ENCODE measurements at places on chromosomes 5 and 9.

GRCh38 chr5:71652803-71653543, 65.8 kb downstream of the MCCC2 start:
- DNase-seq: no peak

- DNase-seq: peak; percentile 84
Observed at GRCh38 chr5:136018814-136019783, 9.7 kb upstream of the TGFBI start.

GRCh38 chr5:98482321-98483300, 290.9 kb upstream of the RGMB start:
- no peak for DNase-seq

- peak; percentile 99 for DNase-seq
Observed at GRCh38 chr5:74394916-74395880, 245.3 kb downstream of the ENC1 start.

GRCh38 chr5:112119969-112120368, 299.1 kb downstream of the EPB41L4A start:
- DNase-seq: no peak

GRCh38 chr5:132416306-132417009, 46.9 kb downstream of the SLC22A5 start:
- DNase-seq: no peak

DNA sequence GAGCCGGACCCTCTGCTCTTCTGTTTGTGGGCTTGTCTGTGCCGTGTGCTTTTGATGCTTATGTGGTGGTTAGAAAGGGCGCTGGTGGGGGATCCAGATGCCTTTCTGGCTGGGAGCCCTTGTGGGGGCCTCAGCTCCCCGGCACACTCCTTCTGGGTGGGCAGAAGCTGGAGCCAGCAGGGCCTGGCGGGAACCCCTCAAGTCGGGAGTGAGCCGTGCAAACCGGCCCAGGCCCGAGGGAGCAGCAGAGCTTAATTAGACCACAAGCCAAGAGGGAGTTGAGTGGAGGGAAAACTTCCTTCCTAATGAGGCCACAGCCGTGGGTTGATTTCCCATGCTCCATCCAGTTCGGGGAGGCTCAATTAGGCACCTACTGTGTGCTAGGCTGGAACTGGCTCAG, 76.0 kb upstream of the RNU6ATAC start:
- DNase-seq: no peak

DNA sequence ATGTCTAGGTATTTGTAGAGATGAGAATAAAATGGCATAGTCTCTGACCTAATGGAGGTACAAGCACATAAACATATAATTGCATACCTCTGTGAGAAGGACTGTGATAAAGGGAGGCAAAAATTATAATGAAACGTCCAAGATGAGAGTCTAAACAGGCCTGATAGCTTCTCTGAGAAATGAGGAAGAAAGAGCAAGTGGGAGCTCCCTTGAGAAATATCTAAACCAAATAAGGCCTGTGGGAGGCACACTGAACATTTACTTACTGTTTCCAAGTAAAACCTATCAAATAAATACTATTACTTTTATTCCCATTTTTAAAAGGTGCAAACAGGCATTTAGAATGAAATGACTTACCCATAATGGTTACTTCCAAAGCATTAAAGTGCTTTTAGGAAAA, 125.6 kb upstream of the PAPPA start:
- DNase-seq: no peak

GRCh38 chr5:16456103-16456832, 9.3 kb downstream of the ZNF622 start:
- DNase-seq: no peak

GRCh38 chr5:73591102-73591695, 25.7 kb downstream of the UTP15 start:
- no peak for DNase-seq

- DNase-seq: no peak
Observed at GRCh38 chr5:54173251-54173650, 137.1 kb downstream of the ARL15 start.

DNA sequence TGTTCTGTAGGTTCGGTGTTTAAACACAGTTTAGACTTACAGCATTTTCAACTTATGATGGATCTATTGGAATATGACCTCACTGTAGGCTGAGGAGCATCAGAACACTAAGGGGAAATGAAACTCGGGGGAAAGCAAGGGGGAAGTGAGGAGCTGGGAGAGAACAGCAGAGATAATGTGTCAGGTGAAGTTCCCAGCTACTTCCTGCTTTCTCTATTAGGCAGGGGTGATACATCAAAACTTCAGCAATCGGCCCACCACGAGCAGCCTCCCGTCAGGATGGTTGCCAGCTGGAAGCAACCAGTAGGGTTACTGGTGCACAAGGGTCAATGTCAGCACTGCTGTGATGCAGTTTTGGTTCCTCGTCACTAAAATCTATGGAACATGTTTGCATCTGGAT, 34.3 kb downstream of the FAT2 start:
- no peak for DNase-seq

DNA sequence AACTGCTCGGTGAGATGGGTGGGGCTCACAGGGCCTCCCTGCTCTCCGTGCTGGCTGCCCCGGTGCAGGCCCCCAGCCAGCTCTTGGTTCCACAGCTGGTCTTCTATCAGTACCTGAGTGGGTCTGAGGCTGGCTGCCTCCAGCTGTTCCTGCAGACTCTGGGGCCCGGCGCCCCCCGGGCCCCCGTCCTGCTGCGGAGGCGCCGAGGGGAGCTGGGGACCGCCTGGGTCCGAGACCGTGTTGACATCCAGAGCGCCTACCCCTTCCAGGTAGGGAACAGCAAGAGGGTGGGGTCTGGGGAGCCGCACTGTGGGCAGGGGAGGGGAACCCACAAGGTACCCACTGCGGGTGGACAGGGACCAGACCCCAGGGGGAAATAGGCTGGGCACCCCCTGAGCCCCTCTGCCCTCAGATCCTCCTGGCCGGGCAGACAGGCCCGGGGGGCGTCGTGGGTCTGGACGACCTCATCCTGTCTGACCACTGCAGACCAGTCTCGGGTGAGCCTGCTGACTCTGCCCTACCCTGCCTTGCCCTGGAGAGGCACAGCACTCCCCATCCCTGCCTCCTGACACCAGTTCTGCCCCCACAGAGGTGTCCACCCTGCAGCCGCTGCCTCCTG, 2.8 kb downstream of the MAMDC4 start:
- peak; percentile 61 for DNase-seq

DNA sequence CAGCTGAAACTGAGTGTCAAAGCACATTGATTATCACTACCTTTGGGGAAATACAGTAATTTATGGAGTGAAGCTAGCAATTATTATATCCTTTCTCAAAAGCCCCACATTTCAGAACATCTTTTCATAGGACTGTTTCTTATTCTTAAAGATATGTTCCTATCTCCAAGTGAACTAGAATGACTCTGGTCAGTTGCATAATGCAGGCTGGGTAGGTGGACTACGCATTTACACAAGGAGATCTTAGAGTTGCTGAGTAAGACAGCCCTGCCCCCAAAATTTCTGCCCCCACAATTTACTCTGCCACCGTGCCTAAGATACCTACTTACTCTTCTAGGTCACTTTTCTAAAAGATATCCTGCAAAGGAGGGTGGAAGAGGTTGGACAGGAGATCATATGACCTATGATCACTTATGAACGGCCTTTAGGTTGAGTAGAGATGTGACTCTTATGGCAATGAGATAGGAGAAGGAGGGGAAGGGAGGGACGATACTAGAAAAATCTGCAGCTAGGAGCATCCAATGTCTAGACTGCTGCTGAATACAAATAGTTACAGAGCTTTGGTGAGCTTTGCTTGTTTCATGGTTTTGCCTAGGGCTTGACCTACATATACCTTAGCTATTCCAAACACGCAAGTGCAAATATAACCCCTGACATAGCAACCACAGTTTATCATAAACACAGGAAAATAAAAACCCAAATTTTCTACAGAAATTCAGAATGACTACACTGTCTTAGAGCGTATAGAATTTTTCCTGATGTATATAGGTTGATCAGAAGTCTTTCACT, 121.7 kb downstream of the GLIS3 start:
- DNase-seq: no peak

DNA sequence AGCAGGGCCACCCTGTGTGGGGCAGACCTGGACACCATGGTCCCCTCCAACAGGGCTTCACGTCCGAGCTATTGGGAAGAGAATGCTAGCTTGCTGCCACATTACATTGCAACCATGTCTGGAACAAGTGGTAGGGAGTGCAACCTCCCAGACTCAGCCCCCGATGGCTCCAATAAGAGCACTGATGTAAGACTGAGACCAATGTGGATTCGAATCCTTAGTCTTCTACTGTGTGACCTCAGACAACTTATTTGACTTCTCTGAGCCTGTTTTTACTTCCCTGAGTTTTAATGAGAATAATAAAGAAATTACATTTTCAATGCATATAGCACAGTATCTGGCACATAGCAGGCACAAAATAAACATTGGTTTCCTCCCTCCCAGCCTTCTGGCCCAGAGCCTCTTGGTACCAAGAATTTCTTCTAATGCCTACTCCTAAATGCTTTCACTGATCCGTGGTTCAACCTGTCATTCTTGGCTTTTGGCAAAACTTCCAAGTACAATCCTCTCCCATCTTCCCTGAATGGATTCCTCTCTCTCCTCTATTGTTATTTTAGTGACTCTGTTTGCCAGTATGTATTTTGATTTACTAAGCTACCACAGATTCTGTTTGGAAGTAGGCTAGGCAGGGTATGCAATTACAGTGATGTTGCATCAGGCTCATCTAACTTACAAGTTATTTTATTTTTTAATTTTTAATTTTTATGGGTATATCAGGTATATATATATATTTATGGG, 34.6 kb upstream of the COL15A1 start:
- no peak for DNase-seq

DNA sequence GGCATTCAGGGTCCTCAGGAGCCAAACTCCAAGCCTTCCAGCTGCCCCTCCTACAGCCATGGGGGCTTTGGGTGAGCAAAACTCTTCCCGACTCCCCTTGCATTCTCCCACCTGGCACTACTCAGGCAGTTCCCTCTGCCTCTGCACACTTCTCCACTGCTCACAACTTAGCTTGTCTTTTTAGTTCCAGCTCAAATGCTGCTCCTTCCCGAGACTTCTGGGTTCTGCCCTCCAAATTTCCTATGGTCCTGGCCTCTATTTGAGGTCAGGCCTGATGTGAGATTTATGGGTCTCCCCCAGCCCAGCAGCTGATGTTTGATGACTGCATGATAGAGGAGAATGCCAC, 5.7 kb upstream of the SLC25A48 start:
- no peak for DNase-seq

- no peak for DNase-seq
Observed at GRCh38 chr9:96133321-96134021, 168.5 kb downstream of the HSD17B3 start.

DNA sequence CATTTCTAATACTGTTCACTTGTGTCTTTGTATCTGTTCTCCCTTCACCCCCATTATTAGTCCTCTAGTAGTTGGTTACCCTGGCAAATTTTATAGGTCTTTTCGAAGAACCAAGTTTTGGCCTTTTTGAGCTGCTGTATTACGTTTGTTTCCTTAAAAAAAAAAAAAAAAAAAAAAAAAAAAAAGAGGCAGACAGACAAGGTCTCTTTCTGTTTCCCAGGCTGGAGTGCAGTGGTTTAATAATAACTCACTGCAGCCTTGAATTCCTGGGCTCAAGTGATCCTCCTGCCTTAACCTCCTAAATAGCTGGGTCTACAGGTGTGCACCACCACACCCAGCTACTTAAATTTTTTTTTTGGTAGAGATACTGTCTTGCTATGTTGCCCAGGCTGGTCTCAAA, 20.9 kb downstream of the DDX4 start:
- DNase-seq: no peak

DNA sequence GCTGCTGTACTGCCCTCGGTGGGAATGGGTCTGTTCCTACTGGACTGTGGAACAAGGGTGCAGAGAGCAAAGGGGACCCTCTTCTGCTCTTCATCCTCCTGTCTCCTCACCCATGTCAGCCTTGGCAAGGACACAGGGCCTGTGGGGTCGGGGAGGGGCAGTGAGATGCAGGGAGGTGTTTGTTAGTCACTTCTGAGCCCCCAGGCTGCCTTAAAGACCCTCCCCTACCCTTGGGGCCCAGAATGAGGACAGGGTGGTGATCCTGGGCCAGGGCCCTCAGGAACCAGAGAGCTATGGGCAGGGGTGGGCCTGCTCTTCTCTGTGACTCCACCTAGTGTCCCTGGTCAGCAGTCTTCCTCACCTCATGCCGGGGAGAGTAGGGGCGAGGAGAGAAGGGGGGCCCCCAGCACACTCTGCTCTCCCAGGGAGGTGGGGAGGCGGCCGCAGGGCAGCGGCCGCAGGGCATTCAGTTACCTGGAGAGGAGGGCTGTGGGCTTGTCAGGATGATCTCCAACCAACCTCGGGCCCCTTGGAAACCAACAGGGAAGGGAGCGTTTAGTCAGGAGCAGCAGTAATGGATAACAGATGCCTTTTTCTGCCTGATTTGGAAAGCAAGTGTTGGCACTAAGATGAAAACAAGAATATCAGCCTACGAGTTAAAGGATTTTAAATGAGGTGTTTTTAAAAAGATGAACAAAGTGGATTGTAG, 62.0 kb upstream of the GARNL3 start:
- DNase-seq: no peak

GRCh38 chr9:967436-967835, 9.0 kb upstream of the DMRT3 start:
- no peak for DNase-seq

DNA sequence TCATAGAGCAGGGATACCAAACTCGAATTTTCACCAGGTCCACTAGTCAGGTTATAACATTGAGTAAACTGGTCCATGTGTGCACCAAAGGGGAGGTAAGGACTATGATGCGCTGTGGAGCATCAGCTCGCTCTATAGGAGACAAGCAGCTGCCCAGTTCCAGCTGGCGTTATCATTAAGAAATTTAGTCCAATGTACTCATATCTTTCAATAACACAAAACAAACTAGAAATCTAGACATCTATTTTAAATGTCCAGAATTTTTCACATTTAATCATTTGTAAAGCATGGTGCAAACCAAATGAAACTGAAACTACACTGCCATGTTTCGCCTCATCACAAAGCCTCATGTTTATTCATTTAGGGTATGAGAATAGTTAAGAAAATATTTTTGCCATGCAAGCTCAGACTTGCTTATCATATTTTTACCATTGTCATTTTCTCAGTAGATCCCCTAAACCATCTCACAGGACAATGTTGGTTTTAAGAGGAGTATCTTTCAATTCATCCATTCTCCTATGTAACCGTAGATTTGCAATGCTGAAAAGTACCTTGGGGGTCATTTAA, 50.9 kb downstream of the ZNF474 start:
- no peak for DNase-seq

GRCh38 chr5:25286319-25286718, 641.5 kb upstream of the CDH10 start:
- DNase-seq: no peak

DNA sequence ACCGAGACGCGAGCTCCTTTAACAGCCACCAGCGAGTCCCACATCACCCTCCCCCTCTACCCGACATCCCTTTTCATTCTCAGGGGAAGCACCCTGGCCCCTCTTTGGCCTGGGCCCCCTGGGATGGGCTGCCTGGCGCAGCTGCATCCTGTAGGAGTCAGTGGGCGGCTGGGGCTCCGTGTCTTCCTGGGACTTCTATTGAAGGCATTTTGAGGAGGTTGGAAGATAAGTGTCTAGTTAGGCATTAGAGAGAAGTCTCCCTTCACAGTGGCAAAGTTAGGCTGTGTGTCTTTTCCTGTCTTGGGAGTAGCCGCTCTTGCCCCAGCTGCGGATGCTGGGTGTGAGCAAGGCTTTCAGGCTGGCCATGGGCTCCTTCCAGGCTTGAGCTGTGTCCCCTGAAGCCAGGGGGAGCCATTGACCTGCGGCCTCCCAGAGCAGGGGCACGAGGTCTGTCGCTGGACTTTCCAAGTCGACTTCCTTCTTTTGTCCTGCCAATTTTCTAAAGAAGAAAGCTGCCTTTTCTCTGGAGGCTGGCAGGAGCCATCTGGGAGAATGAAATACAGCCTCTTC, 18.6 kb upstream of the NKD2 start:
- peak; percentile 64 for DNase-seq
